Left hindlimb (tissue), 1 donor: ENCODE measurements at places on chromosomes 7 and 10.
A peak's percentile ranks its signal among the peaks of the same experiment; 100 is the strongest.

GRCh38 chr10:121338206-121338980 lies 259.9 kb downstream of the FGFR2 start:
- DNase-seq: no peak

- no peak for DNase-seq
Observed at GRCh38 chr7:148116195-148116594, 474.4 kb upstream of the C7orf33 start.

DNA sequence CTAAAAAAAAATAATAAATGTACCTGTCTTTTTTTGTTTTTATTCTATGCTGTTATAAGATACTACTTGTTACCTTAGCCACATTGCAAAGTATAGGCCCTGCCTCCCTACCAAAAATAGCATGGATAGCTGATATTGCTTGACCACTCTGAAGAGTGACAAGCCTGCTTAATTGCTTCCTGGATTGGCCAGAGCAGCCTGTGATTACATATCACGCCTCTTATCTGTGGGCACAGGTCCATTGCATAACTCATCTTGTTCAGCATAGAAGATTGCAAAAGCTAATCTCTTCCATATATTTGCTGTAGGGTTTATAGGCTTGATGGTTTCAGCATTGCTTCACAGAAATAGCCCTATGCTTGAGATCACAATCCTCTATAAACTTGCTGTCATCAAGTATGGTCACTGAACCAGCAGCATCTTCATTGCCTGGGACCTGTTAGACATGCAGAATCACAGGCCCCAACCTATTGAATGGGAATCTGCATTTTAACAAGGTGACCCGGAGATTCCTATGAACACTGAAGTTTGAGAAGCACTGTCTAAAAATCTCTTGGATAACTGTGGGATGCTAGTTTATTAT lies 280.8 kb upstream of the CDC14C start:
- DNase-seq: no peak

DNA sequence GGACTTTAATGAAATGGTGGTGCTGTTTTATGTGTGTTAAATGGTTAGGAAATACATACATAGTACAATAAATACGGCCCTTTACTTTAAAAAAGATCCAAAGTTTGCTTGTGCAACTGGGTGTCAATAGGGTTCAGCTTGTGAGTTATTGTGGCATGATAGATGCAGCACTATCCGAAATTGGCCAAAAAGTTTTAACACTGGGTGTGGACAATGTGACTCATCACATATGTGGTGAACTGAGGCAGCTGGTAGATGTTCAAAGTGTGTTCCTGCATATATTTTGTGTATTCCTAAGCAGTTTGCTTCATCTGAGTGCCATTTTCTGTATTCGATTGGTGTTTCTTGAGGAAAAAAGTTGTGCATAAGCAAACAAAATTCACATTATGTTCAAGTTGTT lies 473.1 kb downstream of the KIF20B start:
- DNase-seq: no peak

DNA sequence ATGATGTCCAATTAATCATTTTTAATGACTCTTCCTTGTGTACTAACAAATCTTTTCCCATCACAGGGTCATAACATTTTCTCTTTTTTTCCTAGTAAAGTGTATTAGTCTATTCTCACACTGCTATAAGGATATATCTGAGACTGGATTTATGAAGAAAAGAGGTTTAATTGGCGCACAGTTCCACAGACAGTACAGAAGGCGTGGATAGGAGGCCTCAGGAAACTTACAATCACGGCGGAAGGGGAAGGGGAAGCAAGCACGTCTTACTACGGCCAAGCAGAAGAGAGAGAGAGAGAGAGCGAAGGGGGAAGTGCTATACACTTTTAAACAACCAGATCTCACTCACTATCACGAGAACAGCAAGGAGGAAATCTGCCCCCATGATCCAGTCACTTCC lies 359.4 kb upstream of the NFE2L3 start:
- no peak for DNase-seq

GRCh38 chr7:74655768-74656440 lies 1.6 kb upstream of the GTF2I start:
- DNase-seq: no peak

GRCh38 chr10:119319161-119319919 lies 112.0 kb downstream of the GRK5 start:
- no peak for DNase-seq

GRCh38 chr10:130542761-130543160 lies 406.6 kb downstream of the GLRX3 start:
- no peak for DNase-seq

DNA sequence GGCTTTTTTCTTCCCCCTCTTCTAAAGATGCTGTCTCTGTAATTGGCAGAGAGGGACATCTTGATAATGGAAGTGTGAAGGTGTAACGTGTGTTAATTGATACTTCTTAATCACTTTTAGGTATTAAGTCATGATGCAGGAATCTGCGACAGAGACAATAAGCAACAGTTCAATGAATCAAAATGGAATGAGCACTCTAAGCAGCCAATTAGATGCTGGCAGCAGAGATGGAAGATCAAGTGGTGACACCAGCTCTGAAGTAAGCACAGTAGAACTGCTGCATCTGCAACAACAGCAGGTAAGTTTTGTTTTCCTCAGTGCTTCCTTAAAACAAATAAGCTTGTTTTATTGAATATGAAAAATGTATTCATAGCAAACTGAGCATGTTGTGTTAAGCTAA lies 11.8 kb downstream of the FOXP2 start:
- DNase-seq: no peak

GRCh38 chr7:38274486-38274885 lies 1.1 kb upstream of the TARP start:
- DNase-seq: no peak

DNA sequence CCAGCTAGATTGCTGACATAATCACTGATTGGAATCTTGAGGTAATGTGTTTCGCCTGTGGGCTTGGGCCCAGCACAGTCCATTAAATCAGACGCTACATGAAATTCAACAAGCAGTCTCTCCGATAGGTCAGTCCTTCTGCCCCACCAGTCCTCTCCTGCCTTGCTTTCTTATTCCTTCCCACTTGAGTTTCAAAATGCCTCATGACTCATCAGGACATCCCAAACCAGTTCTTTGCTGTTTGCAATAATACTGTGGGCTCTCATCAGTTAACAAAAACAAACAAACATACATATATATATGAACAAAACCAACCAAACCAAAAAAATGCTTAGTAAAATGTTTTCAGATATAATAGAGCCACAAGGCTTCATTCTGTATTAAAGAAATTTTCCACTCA lies 599.0 kb downstream of the SORCS1 start:
- DNase-seq: no peak

- DNase-seq: no peak
Observed at GRCh38 chr10:100730725-100731406, 14.5 kb upstream of the PAX2 start.

DNA sequence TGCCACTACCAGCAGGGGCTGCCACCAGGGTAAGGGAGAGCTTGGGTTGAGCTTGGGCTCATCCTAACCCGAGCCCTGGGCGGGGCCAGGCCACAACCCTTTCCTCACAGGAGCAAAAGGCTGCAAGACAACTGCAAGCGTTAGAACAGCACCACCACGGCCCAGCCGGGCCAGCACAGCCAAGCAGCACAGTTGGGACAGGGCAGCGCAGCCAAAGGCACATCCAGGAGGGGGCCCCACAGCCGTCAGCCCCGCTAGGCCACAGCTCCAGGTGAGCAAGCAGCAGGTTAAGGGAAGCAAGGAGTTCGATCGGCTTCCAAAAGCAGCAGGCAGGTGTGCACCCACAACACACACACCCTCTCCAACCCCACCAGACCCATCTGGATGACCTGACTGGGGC lies 7.0 kb upstream of the NDST2 start:
- DNase-seq: no peak

GRCh38 chr10:28668363-28669226 lies 8.7 kb upstream of the BAMBI start:
- peak; percentile 69 for DNase-seq

DNA sequence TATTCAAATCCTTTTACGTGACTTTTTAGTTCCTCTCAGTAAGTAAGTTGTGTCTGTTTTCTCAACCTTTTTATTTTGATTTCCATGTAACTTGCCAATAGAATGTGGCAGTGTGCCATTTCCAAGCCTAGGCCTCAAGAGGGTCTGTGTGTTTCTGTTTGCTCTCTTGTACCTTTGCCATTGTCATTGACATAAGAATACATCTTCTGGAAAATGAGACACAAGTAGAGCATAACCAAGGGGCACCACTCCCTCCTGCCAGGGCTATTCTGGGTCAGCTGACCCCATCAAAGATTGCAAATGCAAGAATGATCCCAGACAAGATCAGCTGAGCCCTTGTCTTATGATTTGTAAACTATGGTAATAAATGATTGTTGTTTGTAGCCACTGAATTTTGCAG lies 524.0 kb downstream of the IPMK start:
- DNase-seq: no peak

- no peak for DNase-seq
Observed at GRCh38 chr7:6436385-6436685, 11.4 kb downstream of the DAGLB start.

DNA sequence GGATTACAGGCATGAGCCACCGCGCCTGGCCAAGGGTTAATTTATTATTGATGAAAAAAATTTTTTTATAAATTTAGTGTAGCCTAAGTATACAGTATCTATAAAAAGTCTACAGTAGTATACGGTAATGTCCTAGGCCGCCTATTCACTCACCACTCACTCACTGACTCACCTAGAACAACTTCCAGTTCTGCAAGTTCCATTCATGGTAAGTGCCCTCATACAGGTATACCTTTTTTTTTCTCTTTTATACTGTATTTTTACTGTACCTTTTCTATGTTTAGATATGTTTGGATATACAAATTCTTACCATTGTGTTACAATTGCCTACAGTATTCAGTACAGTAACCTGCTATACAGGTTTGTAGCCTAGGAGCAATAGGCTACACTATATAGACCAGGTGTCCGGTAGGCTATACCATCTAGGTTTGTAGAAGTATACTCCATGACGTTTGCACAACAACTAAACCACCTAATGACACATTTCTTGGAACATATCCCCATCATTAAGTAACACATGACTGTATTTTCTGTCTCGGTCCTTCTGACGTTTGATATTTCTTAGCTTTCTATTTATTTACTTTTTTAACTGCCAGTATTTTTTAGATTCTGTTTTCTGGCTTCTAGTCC lies 23.4 kb downstream of the IRF5 start:
- DNase-seq: no peak

DNA sequence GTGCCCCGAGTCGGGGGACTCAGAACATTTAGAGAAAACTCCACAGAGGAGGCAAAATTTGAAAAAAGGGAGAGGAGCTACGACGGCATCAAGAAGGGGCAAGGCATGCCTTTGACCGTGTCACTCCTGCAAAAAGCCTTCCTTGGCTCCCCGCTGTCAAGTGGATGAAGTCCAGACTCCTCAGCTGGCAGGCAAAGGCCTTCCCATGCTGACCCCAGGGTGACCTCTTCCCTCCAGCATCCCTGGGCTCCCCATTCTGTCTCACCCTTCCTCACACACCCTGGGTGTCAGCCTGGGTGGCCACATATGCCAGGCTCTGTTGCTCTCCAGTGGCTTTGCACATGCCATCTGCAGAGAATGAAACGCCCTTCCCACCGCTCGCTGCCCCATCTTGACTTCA lies 88.4 kb upstream of the ZMIZ1 start:
- DNase-seq: no peak

DNA sequence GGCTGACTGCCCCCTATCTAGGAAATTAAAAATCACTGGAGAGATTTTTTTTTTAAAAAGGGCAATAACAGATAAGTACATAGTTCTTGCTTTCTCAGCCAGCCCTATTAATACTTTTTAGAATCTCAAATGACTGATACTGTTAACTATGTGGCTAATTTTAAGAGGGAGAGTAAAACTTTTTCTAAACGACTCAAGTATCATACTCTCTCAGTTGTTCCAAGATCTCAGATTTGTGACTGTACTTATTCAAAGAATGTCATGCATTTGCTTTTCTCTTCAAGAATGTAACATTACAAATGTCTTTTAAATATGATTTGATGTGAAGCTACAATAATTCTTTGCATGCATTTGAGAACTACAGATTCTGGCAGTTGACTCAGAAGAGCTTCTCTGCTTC lies 55.4 kb upstream of the RAB11FIP2 start:
- no peak for DNase-seq

GRCh38 chr10:130550952-130551674 lies 414.9 kb downstream of the GLRX3 start:
- DNase-seq: no peak

DNA sequence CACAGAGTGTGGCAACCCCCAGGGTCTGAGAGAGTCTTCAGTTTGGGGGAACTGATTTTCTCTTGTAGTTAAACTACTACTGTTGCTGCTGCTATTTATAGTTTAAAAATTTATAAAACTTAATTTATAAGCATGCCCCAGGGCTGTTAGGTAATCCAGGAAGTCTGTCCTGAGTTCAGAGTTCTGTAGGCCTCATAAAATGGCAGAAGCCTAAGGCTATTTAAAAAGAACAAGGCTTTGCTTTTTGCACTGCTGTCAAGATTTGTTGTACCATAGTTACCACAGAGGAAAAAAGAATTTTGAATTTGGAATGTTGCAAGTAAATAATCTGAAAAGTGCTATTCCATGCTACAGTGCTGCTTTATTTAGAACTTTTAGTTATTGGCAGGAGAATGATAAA lies 66.1 kb downstream of the AGK start:
- DNase-seq: no peak

DNA sequence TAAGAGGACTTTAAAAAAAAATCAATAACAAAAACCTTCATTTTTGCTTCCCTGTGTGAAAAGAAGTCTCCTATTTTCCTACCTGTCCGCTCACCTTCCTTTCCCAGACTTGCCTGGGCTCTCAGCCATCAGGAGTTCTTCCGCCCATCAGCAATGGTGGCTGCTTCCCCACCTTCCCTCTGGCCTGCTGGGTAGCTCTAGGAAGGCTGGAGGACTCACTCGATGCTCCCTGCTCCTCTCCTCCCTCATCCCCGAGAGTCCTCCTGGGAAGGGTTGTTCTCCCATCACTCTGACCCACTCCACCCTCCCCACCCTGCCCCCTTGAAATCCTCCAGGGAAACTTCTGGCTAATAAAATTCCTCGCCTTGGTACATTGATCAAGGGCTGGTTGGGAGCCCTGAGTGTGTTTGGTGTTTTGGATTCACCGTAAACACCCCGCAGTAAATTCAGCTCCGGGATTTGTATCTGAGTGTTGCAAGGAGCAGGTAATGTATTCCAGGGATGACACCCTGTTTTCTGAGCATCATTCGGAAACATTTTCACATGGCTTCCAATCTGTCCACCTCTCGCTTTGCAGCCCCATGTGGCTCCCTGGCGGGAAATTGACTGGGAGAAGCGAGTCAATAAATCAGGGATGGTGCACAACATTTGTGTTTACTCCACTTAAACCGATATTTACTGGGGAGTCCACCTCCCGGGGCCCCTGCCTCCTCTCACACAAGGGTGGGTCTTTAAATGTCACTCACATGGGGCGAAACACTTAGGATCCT lies 126.4 kb upstream of the SDK1 start:
- DNase-seq: no peak

- no peak for DNase-seq
Observed at GRCh38 chr10:66673071-66673470, 252.8 kb upstream of the LRRTM3 start.
